ENCODE measurements at places on chromosomes 2 and 18. TPM values are rescaled to one million over a fixed set of nuclear protein-coding genes. Genes with fewer than 3 reads are reported as not detected.

CNOT11 gene
- 61.9 TPM for total RNA-seq

GRCh38 chr18:499776-500631, 497 bp downstream of the COLEC12 start:
- peak; percentile 40 for DNase-seq

GRCh38 chr2:190533175-190533967, 1.2 kb downstream of the NEMP2 start:
- no peak for DNase-seq

DNA sequence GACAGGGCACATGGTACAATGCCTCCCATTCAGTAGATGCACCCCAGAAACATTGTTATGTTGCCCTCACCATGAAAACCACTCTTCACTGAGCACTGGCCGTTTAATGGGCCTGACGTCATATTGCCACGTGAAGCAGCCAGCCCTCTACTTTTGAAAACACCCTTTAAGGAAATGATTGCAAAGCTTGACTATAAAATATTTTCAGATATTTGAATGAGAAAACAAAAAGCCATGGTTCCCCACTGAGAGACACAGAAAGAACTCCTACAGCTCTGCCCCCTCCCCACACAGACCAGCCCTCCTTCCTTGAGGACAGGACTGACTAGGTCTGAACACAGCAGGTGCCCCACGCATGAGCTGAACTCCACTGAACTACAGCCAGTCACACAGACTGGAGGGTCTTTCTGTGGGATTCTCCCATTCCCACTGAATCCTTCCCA, 349.1 kb downstream of the ANAPC1 start:
- peak; percentile 52 for DNase-seq
